ENCODE measurements at places on chromosomes 1 and 21.

GRCh38 chr1:160400223-160400645 lies at the start of gene VANGL2:
VANGL2 (plus strand) TSS chr1:160400564; CDS start chr1:160415838, 15,274 bp downstream.
- no peak for DNase-seq

GRCh38 chr1:39675220-39675619 lies 3.3 kb upstream of the NT5C1A start:
- no peak for DNase-seq

- no peak for DNase-seq
Measured at GRCh38 chr21:45539046-45539795, 3.0 kb downstream of the SLC19A1 start.

- DNase-seq: no peak
Measured at GRCh38 chr1:101438359-101438758, 201.5 kb downstream of the S1PR1 start.

DNA sequence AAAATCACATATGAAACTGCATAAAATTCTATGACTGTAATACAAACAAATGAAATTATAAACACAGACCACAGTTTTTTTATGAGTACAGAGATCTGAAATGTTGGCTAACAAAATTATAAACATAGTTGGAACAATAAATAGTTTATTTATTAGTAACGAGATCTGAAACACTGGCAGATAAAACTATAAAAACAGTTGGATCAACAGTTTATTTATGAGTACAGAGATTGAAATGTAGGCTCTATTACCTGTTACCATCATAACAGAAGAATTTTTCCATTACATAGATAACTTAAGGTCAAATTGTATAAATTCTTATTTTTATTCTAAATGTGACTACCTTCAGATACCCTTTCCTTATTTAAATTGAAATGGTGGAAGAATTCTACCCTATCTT lies 14.5 kb downstream of the EYA3 start:
- no peak for DNase-seq

DNA sequence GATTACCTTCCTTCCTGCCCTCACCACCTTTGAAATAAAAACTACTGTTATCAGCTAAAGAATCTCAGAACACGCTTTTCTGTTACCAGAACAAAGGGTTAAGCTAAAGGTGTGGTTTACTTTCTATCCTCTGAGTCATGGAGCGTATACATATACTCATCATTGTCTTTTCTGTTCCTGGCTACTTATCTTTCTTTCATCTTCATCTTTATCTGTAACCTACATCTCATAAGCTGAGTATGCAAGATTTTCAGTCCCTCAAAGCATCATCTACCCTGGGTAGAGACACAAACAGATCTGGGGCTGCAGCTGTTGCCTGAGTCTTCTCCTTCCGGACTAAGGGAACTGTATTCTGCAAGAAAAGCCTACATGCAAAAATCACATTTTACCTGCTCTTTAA lies 75.6 kb downstream of the LMO4 start:
- DNase-seq: no peak

DNA sequence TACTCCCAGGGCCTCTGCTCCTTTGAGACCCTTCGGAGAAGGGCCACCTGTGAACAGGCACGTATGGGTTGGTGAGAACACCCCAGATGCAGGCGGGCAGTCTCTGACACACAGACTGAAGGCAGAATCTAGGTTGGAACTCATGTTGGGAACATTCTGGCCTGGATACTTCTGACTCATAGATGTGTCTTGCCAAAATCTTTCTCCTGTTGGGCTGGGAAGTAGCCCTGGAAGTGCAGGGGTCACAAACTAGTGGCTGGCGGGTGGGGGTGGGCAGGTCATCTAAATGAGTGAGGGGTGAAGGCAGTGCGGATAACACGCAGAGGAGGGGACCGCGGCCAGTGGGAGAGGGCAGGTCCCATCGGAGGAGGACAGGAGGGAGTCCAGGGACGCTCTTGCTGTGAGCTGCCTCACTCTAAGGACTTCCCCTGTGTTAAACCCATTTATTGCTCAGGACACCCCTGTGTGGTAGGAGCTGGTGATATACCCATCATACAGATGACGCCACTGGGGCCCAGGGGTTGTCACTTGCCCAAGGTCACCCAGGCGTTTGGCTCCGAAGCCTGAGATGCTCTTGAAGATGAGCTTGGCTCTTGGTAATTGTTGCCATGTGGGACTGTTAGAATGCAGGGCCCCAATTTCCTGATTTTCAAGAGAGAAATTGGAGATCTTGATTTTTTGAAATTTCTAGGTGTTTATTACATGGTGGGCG lies 181.0 kb downstream of the PTPRU start:
- no peak for DNase-seq

DNA sequence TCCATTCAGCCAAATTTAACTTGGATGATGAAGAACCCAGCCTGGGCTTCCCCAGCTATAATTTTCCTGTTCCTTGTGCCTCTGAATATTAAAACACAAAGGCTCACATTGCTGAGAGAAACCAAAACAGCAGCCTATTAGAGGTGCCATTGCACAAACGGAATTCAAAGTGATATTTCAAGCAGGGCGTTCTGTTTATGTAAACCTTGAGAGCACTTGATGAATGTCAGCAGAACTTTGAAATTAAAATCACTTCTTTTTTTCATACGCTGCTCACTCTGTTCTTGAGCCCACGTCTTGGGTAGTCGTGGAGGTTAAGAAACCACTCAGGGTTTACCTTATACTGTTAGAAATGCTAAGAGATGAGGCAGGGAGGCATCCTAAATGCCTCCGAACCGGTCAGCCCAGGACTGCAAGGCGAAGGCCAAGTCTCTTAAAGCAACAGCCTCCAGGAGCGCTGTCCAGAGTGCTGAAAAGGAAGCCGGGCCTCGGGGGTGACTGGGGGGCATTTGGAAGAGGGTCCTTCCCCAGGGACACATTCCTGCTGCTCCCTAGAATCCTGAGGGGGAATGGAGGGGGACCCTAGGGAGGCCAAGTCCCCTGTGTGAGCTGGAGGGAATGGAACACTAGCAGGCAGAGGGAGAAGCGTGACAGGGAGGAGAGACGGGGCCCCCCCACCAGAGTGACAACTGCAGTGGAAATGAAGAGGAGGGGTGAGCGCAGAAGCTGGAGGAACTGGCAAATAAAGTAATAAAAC lies 154.8 kb upstream of the VAMP3 start:
- DNase-seq: peak; percentile 1

- DNase-seq: no peak
Measured at GRCh38 chr1:62142496-62142895, 52.2 kb upstream of the L1TD1 start.

DNA sequence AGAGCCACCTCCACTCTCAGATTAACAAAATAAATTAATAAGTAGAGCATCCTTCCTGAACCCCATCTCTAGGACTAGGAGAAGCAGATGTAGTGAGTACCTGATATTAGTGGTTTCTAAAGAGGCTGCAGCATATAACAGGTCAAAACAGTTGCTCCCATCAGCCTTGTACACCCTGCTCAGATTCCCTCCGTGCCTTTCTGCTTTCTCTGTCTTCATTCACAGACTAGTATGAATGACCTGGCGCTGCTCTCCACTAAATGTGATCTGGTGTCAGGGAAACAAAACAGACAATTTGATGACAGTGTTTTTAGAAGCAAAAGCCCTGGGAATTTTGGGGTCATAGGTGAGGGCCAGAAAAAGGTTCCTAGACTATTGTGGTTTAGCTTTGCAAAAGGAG lies 8.3 kb downstream of the SESN2 start:
- DNase-seq: no peak
